HCT116 (cell line): ENCODE measurements at places on chromosomes 3 and 15.

- DNase-seq: no peak
These were observed 478.6 kb downstream of the SHQ1 start for GRCh38 chr3:72369681-72370080.

- DNase-seq: peak; percentile 42
These were observed 13.0 kb upstream of the CSK start for GRCh38 chr15:74768771-74769342.

GRCh38 chr3:189455009-189455408 lies 176.2 kb upstream of the TP63 start:
- no peak for DNase-seq

DNA sequence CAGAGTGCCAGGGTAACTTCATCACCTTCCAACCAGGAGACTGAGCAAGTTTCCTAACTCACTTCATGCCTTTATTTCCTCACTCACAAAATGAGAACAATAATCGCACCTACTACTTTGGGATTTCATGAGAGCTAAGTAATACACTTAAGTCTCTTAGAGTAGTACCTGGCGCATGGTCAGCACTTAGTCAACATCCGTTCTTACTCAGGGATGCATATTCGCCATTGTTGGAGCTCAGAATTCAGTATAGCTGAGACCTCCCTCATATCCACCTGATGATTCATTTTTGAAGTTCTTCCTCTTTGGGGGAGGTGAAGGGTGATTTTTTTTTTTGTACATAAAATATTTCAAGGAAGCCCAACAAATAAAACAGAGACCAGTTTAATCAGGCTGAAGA lies 188.2 kb downstream of the AGBL1 start:
- no peak for DNase-seq

GRCh38 chr3:182983876-182984275 lies 3.5 kb upstream of the DCUN1D1 start:
- no peak for DNase-seq

GRCh38 chr3:171377859-171378258 lies 82.3 kb downstream of the TNIK start:
- DNase-seq: no peak

DNA sequence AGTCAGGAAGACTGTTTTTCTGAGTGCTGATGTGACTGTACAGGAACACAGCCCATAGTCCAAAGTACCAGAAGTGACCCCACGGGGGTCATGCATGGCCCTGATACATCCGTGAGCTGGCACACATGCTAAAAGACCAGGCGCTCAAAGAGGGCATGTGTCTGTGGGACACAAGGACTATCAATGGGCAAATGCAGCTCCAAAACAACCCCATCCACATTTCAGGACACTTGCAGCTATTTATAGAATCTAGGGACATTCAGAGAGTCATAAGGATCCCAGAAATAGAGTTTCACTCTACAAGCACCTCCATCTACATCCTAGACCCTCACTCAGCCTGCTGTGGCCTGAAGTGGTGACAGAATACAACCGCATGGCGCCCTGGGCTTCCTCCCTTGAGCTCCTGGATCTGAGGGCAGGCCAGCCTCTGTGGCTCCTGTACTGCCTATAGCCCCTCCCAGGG lies 17.0 kb downstream of the SLC25A20 start:
- DNase-seq: no peak

- DNase-seq: no peak
These were observed 99.6 kb upstream of the ETV5 start for GRCh38 chr3:186208296-186208989.

- no peak for DNase-seq
These were observed 335.1 kb downstream of the EFHB start for GRCh38 chr3:19598870-19599269.

DNA sequence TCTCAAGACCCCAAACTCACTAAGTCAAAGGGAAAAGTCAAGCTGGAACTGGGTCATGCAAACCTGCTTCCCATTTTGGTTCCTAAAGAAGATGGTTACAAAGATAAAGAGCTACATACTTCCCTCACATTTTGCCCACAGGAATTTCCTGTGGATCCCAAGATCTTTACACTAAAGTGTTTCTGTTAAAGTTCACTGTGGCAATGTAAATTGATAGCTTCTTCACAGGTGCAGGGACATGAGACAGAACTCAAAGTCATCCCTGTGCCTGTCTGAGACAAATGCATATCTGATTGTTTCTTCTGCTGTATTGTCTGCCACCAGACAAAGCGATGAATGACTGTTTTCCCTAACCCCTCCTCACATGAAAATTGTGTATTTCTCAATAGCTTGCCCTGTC lies 567.8 kb downstream of the ZIC1 start:
- DNase-seq: no peak
